RPMI7951 (cell line): ENCODE measurements at places on chromosomes 11 and 22.
A peak's percentile ranks its signal among the peaks of the same experiment; 100 is the strongest.

DNA sequence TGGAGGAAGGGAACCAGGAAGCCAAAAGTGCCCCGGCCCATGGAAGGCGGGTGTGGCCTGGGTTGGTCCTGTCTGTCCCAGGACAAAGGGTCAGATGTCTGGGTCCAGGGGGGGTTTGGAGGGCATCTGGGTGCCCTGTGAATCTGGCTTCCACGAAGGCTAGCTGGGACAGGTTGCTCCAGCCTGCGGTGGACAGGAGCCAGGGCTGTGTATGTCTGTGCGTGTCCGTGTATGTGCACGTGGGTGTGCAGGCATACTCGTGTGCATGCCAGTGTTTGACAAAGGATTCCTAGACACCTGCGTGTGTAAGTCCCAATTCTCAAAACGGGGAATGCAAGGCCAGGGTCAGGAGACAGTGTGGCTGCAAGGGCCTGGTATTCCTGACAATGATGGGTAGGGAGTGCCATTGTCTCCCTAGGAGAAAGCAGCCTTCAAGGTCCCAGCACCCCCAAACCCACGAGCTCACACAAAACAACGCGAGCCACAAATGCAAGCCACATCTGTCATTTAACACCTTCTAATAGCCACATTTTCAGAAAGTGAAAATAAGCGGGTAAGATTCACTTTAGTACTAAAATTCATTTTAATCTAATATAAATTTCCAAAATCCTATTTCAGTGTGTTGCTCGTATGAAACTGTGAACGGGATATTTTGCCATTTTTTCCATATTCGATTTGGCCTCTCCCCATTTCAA, 78.4 kb upstream of the WNT7B start:
- DNase-seq = no peak

GRCh38 chr11:127890030-127890615, 697.2 kb downstream of the ETS1 start:
- DNase-seq = peak; percentile 75

DNA sequence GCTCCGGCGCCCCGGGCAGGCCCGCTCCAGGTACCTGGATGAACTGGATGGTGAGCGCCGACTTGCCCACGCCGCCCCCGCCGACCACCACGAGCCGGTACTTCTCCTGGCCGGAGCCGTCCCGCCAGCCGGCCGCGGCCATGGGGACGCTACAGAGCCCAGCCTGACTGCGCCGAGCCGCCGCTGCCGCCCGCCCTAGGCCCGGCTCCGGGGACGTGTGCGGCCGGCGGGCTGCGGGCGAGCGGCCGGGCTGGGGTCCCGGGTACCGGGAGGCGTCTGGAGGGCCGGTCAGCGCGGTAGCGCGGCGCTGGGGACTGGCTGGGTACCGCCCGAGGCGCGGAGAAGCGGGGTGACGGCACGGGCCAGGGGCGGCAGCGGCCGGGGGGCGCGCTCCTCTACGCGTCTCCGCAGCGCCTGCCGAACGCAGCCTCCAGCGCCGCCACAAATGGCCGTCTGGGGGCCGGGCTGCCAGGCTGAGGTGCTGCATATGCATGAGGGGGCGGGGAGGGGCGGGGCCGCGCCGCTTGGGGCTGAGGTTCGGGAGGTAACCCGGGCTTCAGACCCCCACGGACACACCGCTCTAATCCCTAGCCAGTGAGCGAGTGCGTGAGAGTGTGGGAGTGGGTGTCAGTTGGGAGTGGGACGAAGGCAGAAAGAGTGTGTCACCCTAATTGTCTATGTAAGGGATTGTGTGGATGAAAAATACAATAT, at the start of gene RRAS2:
Gene RRAS2, minus strand, starts transcription at position 455 of the 711 bp plus-strand sequence. Its CDS starts 313 bp downstream, at position 142.
- DNase-seq = peak; percentile 71

- DNase-seq = peak; percentile 57
Measured at GRCh38 chr11:122242731-122243130, 126.7 kb upstream of the BLID start.

- DNase-seq = peak; percentile 29
Measured at GRCh38 chr22:26409719-26410335, 19.2 kb upstream of the ASPHD2 start.

DNA sequence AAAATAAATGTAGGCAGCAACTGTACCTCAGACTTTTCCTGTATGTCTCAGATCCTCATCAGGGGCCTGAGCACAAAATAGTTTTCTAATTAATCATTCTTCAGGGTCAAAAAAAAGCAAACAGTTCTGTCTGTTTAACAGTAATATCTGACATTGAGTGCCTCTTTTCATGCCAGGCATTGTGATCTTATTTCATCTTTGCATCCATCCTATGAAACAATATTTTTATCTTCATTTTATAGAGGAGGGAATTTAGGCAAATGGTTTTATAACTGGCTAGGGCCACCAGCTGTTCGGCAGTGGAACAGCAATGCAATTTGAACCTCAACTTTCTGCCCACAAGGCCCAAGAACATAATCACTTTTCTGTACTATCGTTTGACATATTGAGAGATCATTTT, 145.6 kb downstream of the WNT7B start:
- peak; percentile 23 for DNase-seq

DNA sequence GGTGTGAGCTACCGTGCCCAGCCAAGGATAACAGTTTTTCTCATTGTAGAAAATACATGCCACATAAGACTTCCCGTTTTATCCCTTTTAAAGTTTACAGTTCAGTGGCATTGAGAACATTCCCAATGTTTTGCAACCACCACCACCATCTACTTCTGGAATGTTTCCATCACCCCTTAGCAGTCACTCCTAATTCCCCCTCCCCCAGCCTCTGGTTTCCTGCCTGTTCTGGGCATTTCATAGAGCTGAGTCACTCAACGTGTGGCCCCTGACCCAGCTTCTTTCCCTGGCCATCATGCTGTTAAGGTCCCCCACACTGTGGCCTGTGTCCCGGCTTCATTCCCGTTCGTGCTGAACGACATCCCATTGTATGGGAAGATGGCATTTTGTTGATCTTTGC, 30.7 kb downstream of the FGF4 start:
- DNase-seq = peak; percentile 74

DNA sequence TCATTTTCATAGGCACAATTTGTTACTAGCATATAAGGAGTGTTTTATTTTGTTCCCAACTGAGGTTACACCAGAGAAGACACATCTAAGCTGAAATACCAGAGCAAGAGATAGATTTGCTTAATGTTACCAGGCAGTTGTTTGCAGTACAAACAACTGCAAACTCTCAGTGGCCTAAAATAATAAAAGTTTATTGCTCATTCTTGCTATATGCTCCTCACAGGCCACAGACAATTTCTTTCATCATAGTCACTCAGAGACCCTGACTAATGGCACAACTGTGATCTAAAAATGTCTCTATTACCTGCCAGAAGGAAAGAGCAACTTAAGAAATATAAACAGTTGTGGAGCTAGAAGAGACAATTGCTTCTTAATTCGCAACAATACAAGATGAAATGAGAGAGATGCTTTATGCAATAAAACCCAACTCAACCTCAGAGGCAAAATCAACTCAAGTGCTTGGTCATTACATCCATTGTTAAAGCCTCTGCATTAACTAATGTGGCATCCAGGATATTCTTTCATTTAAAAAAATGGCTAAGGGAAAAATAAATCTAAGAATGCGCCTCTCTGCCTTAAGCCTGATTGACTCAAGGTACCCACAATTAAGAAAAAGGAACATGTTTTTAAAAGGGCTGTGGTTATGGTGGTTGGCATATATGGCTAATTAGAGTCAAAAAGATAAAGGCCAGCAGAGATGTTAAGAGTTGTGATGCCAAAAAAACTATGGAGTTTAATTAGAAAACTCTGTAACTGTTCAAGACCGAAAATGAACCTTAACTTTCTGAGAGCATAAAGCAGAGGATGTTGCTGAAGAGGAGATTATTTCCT, 103.7 kb downstream of the CD44 start:
- no peak for DNase-seq

DNA sequence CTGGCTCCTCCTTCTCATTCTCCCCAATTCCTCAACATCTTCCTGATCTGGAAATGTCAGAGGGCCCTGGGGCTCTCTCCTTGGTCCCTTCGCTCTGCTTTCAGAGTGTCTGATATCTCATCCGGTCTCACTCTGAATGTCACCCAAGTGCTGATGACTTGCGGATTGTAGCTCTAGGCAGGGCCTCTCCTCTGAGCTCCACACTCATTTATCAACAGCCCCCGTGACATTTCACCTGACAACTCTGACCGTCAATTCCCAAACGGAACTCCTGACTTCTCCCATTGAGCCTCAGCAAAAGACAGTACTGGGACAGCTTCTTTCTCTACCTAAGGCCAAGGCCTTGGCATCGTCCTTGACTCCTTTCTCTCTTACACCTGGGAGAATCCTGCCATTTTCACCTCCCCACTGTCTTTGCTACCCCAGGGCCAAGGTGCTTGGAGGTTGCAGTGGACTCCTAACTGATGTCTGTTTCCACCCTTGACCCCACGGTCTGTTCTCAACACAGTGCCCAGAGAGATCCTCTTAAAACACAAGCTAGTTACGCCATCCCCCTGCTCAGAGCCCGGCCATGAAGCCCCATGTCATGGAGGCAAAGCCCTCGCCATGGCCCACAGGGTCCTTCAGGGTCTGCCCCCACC, 57.5 kb upstream of the THY1 start:
- no peak for DNase-seq

- DNase-seq = no peak
Measured at GRCh38 chr11:7473717-7474116, 11.6 kb upstream of the OLFML1 start.

GRCh38 chr11:90585491-90585890, 362.6 kb upstream of the CHORDC1 start:
- DNase-seq = no peak

DNA sequence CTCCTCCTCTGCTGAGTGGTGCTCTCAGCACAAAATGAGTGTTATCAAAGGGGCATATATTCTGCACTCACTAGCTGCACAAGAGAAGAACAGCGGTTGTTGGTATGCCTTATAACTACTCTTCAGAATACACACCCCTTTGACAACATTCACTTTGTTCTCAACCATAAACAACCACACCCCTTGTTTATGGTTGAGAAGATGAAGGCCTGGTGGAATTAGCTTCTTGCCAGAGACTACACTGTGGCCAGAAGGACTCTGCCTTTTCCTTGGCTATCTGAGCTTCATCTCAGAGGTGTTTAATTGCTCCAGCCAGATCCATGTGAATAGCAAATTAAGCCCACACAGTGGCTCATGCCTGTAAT, 45.0 kb upstream of the CLDN5 start:
- DNase-seq = no peak

DNA sequence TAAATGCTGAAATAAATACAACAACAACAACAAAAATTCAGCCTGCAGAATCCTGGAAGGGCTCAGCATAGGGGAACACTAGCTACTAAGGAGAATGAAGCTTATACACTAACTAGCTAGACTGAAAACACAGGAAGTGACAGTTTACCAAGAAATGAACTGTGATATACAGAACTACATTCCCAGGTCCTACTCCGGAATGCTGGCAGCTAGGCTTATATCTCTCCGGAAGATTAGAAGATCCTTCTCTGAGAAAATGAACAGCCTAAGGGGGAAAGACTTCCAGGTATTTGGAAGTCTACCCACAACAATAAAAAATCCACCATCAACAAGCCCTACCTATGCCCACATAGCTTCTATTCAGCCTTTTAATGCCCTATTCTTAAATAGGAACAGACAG, 31.0 kb downstream of the CCDC34 start:
- DNase-seq = no peak

GRCh38 chr11:66659763-66660162, 17.9 kb downstream of the RBM4B start:
- DNase-seq = no peak

DNA sequence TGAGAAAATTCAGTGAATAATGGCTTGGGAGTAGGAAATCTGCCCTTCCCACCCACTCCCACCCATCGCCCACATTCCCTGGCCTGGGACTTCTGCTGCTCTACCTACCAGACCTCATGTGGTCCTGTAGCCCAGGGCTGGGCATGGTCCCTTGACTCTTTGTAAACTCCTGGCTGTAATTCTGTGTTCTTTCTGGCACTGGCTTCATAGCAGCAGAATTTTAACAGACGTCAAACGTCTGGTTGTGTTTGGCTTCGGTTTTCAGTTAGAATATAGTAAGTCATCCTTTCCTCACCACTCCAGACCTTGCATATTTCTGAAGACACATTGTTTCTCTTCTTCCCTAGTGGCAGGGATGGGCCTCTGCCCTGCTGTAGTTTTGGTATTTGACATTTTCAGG, 210.6 kb downstream of the CSNK2A3 start:
- no peak for DNase-seq

GRCh38 chr11:1978720-1979473, 18.7 kb downstream of the H19 start:
- no peak for DNase-seq

GRCh38 chr11:77379253-77379652, 77.8 kb upstream of the GDPD4 start:
- no peak for DNase-seq

DNA sequence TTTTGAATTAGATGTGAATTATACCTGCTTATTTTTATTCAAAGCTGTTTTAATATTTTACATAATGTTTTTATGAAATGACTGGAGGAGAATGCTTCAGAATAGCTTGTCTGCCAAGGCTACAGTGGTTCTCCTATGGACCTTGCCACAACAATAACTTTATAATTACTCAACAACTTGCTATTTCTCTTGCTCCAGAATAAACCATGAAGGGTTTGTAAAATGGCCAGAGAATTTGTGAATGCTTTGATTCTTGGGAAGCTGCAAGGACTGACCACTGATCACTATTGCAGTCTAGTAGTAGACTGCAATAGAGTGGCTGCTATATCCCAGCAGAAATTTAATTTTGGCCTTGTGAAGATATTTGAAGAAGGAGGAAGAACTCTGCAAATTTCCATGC, 199.7 kb downstream of the FAT3 start:
- no peak for DNase-seq

GRCh38 chr11:114949614-114950351, 271.5 kb downstream of the NXPE2 start:
- DNase-seq = no peak

DNA sequence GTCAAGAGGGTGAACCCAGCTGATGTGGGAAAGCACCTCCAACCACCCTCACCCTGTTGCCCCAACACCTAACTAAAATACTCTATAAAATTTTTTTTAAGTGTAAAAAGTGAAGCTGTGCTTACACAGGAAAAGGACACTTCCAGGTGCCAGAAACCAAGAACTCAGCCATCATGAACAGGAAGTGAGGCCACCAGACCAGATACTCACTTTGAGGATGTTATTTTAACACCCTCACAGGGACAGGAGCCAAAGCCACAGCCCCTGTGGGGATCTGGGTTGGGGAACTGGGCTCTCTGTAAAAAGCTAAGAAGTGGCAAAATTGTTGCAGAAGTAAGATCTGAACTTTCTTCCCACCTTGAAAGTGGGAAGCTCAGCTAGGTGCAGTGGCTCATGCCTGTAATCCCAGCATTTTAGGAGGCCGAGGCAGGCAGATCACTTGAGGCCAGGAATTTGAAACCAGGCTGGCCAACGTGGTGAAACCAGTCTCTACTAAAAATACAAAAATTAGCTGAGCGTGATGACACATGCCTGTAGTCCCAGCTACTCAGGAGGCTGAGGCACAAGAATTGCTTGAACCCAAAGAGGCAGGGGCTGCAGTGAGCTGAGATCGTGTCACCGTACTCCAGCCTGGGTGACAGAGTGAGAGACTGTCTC, 3.8 kb downstream of the RSPH14 start:
- DNase-seq = peak; percentile 22

- DNase-seq = peak; percentile 91
Measured at GRCh38 chr11:69166218-69167115, 10.7 kb downstream of the SMIM38 start.
